ENCODE measurements at places on chromosomes 4 and X. TPM values are rescaled to one million over a fixed set of nuclear protein-coding genes. Genes with fewer than 3 reads are reported as not detected.

GRCh38 chr4:150229520-150229919 is 151.3 kb downstream of the DCLK2 start:
- DNase-seq, result no peak

DNA sequence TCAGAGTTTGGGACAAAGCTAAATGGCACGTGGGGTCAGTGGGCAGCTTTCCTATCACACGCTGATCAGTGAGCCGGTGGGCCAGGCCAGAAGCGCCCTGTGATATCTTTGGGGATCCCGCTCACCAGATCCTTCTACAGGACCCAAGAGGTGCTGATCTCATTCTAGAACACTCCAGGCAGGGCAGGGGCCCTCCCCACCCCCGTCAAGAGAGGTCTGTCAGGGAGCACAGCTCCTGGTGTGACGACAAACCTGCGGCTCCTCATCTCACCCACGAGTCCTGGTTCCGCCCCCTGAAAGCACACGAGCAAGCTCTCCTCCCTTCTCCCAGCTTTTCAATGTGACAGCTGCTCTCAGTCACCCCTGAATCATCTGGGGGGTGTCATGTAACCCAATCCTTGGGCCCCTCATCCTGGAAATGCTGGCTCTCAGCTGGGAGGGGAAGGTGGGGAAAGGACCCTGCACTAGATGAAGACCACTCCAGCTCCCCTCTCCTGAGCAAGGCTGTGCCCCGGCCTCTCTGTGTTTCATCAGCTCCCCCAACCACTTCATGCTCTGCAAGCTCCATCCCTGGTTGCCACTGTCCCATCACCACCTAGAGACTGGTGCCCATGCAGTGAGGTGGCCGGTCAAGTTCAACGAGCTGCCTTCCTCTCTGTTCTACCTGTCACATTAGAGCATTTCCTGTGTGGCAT is 4.6 kb downstream of the HCFC1 start:
- no peak for DNase-seq

The ETDA gene
- polyA plus RNA-seq, result 0.39 TPM

The CT45A2 gene
- not detected for polyA plus RNA-seq

Data from left renal cortex interstitium (tissue), 4 donors.